ENCODE measurements at places on chromosomes 13 and 19.

GRCh38 chr19:23470873-23471545 lies 75.7 kb upstream of the ZNF91 start:
- no peak for DNase-seq

DNA sequence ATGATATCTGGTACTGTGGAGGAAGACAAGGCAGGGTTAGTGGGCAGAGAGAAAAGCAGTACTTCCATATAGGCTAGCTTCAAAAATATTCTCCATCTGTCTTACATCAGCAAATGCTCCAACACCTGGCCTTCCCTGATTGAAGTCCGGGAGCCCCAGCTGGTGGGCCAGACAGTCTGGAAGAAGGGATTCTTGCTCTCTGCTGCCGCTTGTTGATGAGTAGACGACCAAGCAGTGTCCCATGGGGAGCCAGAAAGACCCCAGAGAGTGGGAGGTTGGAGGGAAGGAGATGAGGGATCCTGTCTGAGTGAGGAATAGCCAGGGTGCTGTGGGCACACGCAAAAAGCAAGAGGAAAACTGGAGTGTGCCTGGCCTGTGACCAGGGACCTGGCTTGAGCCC lies 95.1 kb downstream of the ATP8A2 start:
- DNase-seq: no peak

DNA sequence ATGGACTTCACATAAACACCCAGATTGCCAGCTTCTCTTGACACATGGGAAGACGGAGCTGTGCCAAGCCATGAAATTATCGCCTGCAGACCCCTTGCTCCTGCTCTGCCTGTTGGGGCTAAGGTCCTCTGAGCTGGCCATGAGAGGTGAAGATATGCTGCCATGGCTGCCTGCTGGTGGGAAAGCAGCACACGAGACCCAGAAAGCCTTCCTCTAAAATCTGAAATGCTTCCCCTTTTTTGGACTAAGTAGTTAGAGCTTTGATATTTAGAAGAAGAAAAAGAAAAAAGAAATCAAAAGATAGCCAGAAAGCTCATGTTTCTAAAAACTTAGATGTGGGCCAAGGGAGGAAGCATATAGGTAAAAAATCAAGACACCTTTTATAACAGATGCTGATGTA lies 11.2 kb downstream of the WDFY2 start:
- DNase-seq: no peak

- no peak for DNase-seq
These were observed 20.6 kb upstream of the ADGRE1 start for GRCh38 chr19:6866741-6867151.

DNA sequence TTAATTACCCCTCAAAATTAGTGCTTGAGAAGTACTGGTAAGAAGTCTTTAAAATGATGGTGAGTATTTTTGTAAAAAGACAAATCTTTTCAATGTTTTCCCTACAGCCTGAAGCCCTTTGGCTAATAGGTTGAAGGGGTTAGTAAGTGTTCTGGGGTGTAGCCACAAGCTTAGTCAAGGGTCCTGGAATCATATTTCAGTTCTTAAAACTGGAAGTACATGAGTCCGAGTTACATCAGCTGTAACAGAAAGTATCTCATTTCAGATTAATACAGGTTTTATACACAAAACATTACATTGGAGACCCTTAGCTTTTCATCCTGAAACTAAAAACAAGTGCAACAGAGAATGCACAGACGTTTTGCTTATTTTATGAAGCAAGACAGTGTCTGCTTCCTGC lies 52.7 kb upstream of the TEX29 start:
- DNase-seq: no peak

DNA sequence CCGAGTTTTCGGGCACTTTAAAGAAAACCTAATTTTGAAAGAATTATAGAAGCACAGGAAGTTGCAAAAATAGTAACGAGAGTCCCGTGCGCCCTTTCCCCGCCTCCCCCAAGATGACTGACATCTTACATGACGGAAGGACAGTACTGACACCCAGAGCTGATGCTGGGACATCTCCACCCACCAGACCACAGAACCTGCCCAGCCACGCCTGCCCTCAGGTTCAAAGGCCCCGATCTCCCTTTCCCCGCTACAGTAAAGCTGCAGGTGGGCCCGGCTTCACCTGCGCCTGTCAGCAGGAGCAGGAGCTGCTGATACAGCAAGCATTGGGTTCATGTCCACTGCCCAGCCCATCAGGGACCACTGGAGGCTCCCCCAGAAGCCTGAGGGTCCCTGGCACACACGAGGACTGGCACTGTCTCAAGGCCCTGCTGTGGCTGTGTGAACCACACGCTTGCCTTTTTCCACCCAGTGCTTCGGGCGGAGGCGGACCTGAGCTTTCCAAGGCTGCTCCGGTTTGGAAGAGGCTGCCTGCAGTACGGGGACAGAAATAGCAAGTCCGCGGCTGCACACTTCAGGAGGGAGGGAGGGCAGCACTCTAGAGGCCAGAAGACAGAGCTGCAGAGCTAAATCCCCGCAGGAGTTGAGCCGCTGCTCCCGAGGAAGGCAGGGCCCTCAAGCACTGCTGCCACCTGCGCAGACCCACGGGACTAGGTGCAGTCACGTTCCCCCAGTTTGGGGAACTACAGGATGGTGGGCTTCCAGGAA lies 8.7 kb downstream of the MAP2K2 start:
- peak; percentile 64 for DNase-seq

DNA sequence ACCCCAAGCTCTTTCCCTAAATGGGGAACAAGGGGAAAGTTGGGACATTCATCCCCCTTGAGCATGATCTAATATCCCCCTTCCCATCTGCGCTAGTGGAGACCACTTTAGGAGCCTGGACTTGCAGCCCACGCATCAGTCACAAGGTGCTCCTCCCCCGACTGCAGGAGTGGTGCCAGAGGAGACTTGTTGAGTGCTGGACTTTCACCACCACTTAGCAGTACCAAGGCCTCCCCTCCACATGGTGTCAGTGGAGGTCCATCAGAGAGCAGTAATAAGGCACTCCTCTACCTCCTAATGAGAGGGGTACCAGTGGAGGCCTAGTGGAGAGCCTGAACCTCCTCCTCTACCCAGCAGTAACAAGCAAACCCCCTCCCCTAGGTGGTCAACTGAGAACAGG lies 22.5 kb downstream of the CAB39L start:
- DNase-seq: peak; percentile 22

- no peak for DNase-seq
These were observed 304.9 kb upstream of the NBEA start for GRCh38 chr13:34637138-34637537.

DNA sequence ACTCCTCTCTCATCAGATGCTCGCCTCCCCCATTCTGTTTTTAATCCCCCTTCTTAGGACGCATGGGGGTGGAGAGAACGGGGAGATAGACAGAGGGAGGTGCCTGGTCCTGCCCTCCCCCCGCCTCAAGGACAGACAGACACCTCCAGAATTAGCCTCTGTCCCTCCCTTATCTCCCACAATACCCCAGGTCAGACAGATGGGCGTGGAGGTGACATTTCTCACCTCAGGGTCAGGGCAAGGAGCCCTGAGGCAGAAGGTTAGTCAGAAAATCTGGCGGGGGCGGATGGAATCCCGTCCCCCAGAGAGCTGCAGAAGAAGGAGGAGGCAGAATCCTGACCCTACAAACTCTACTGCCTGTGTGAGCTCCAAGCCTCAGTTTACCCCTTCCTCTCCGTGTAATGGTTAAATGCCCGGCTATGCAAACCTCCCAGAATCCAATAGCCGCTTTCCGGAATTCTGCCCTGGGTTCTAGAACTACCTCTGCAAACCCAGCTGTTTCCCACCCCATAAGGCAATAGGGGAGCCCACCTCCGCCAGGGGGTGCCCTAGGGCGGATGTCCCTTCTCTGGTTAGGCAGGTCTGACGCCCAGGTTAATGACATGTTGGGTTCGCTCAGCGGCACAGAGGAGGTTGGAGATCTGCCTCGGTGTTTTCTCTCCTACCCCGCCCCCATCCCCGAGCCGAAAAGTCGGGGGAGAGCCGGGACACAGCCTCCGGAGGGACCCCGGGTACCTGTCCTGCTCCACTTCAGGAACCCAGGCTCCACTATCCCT lies 900 bp downstream of the PPP1R13L start:
- peak; percentile 69 for DNase-seq

DNA sequence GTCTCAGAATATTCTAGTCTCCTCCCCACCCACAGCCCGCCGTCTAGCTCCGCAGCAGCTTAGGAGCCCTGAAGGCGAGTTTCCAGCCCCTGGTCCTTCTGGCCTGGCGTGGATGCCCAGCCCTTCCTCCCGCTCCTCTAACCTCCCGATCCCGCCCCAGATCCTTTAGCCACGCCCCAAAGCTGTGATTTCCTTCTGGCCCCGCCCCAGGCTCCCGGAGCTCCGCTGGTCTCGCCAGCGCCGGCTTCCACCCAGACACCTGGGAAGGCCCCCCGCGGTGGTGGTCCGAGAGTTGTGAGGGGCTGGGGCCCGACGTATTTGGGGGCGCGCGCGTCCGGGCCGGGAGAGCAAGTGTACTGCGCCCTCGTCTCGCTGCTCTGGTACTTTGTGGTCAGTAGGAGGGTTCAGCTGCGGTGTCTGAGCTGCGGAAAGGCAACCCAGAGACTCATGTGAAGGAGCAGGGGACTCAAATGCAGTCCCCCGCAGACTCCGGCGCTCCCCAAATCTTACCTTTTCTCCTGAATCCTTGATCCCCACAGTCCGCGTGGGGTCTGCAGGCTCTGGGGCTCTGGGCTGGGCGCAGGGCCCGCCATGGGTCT lies at the start of gene CGB7:
TSS of gene CGB7 (minus strand) at position 114 of the 599 bp plus-strand sequence. CDS start 2,374 bp downstream, outside the sequence.
- DNase-seq: no peak

DNA sequence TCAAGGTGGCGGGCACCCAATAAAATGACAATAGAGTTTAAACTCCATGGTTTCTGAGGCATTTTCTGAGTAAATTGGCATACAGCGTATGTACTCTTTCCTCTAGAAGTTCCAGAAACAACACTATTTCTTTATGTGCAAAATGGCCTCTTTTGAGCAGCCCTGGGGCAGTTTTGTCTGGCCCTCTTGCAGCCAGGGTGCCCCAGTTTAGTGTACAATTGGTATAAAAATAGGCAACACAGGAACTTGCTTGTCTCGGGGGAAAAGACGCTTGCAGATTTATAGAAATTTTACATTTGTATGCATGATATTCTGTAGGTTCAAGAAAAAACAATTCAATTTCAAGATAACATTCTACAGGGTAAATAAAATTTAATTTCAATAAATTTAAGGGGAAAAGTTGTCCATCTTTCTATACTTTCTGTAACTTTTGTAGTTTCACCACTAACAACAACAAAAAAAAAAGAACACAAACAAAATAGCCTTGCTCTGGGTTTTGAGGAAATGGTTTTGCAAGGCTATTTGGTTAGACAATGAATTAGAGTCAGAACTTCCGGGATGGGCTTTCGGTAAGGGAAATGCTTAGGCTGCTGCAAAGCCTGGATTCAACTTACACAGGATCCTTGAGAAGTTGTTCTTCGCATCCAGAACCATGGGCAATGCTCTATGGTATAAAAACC lies 45.3 kb downstream of the LRCH1 start:
- DNase-seq: peak; percentile 19

GRCh38 chr19:52897138-52897935 lies at the start of gene ZNF320:
Gene ZNF320 (minus strand): TSS chr19:52897635. CDS start chr19:52890255, 7,380 bp downstream.
- DNase-seq: peak; percentile 68

DNA sequence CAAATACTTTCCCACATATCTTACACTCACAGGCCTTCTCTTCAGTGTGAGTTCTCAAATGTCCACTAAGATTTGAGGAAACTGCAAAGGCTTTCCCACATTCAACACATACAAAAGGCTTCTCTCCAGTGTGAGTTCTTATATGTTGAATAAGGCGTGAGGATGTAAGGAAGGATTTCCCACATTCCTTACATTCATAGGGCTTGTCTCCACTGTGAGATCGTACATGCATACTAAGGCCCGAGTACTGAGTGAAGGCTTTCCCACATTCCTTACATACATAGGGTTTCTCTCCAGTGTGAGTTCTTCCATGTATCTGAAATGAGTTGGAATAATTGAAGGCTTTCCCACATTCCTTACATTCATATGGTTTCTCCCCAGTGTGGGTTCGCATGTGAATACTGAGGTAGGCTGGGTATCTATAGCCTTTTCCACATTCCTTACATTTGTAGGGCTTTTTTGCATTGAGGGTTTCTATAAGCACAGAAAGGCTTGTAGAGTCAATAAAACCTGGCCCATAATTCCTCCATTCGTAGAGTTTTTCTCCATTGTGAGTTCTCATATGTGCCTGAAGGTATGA lies 9.6 kb downstream of the ZNF426 start:
- DNase-seq: no peak

GRCh38 chr19:39563408-39563807 lies 23.4 kb upstream of the EID2 start:
- DNase-seq: no peak

DNA sequence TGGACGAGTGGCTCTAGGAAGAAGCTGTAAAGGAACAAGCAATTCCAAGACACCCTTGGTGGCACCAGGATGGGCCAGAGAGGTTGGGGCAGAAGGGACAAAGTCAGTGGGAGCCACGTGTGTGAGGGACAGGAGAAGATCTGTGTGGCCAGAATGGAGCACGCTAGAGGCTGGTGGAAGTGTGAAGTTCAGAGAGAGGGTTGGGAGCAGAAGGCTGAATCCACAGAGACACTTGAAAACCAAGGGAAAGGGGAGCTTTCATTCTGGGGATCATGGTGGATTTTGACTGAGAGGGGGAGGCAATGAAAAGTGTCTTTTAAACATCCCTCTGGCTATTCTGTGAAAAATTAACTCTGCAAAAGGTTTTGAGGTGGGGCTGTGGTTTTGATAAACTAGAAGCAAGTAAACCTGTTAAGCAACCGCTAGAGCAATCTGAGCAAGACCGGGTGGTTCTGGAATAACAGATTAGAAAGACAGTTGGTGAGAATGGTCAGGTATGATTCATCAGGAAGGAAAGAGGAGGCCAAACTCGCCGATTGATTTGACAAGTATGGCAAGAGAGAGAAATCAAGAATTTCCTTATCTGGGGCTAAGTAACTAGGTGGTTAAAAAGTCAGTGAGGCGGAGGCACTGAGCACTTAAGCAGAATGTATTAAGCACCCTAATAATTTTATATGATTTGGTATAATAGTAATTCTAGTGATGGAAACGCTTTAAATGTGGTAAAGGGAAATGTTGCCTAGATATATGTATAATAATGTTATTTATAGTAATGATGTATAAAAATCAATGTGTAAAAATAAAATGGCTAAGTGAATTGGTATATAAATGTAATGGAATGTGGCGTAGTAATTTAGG lies 140.0 kb downstream of the MYO16 start:
- DNase-seq: peak; percentile 0

GRCh38 chr19:55041627-55042343 lies 3.7 kb upstream of the GP6 start:
- peak; percentile 27 for DNase-seq

DNA sequence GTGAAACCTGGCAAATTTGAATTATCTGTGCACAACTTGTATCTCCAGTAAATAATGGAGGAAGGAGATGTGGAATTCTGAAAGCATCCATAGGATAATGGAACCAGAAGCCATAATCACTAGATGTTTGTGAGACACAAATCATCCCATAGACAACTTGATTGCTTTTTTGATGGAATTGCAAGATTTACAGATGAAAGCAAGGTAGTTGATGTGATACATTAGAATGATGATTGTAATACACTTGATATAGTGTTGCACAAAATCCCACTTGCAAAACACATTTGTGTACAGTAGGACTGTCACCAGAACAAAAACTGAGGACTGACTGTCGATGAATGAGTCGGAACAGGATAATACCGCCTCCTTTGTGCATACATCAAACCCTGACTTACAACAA lies 178.3 kb downstream of the IRS2 start:
- no peak for DNase-seq

All from activated CD4-positive, alpha-beta T cell treated with anti-CD3 and anti-CD28 coated beads, Interleukin-2, Interleukin-4, amounts not matched to agents 100 ng/mL and 50 ng/mL, durations not matched to agents 16 hours and 8 hours (primary cell).